ENCODE measurements at places on chromosomes 3 and 15.

DNA sequence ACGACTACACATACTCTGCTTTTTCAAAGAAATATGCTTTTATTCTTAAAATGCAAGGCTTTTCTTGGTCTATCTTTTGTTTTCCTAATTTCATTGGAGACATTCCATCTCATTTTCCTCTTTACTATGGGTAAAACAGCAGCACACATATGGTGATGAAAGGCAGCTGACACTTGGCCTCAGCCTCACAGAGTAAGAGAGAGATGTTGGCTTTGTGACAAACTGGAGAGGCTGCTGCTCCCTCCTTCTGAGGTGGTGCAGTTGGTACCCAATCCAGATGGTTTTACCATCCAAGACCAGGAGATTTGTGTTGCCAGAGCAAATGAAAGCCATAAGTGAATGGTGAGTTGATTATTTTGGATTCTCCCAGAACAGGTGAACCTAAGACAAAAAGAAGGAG, 13.2 kb upstream of the SLC2A2 start:
- no peak for DNase-seq

DNA sequence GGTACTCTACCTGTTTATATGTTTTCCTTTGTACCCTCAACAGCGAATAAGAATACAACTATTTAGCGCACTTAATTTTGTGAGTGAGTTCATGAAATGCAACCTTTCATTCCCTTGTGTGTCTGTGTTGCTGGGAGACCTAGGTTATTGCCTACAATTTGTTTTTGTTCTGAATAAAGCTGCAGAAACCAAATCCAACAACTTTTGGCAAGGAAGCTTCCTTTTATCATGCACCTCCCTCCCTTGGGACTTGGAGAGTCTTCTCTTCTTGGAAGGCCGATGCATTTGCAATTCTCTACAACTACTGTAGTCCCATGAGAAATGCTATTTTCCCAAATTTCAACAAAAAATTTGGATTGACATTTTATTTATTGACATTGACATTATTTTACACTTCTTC, 1002.4 kb upstream of the CADM2 start:
- no peak for DNase-seq

DNA sequence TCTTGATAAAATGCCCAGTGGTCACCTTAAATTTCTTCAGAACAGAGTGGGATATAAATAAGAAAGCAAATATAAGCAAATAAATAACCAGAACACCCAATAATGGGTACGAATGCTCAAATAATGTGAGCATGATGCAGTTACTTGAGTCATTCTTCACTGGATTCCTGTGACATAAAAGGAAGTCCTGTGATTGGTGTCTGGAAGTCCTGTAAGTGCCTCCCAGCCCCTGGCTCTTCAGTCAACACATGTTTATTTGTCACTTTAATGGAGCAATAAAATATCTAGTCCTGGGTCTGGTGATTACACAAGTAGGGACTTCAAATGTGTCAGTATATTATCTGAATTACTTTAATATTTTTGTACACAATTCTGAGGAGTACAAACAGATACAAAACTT, 30.4 kb downstream of the TMEM212 start:
- DNase-seq = no peak

DNA sequence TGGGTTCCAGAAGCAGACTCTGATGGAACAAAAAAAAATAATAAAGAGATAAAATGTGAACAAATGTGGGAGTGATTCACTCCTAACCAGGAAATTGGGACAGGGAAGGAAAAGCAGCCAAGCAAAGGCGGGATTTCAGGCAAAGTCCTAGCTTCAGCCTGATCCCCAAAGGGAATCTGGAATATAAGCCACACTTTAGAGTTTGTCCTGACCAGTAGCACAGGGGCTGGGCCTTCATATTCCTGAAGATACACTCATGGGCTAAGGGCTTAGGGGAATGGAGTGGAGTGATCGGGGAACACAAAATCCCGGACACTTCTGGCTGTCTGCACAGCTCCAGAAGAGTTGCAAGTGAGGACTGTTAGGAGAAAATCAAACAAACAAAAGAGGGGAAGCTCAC, 135.0 kb upstream of the COL8A1 start:
- no peak for DNase-seq

GRCh38 chr3:133849346-133849745, 43.7 kb downstream of the SRPRB start:
- DNase-seq = no peak

GRCh38 chr3:154040283-154040682, 80.9 kb upstream of the ARHGEF26 start:
- no peak for DNase-seq

DNA sequence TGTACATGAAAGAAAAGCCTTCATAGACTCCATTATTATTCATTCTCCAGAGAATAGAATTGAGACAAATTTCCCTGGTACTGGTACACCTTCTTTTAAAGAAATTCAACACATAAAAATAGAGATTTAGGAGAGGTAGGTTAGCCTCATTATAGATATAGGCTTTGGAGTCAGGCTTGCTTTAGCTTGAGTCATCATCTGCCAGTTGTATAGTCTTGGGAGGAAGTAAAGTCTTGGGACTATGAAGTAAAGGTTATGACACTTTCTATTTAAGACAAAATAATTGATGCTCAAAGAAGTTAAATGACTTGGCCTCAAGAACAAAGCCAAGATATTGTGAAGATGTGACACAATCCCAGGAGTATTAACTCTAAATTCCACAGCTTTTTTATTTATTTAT, 4.3 kb downstream of the HRG start:
- DNase-seq = no peak

GRCh38 chr3:195086885-195087284, 184.1 kb downstream of the XXYLT1 start:
- no peak for DNase-seq

GRCh38 chr3:9912294-9912935, 4.5 kb upstream of the IL17RC start:
- DNase-seq = no peak

- no peak for DNase-seq
Measured at GRCh38 chr3:37338500-37338899, 164.1 kb upstream of the LRRFIP2 start.

DNA sequence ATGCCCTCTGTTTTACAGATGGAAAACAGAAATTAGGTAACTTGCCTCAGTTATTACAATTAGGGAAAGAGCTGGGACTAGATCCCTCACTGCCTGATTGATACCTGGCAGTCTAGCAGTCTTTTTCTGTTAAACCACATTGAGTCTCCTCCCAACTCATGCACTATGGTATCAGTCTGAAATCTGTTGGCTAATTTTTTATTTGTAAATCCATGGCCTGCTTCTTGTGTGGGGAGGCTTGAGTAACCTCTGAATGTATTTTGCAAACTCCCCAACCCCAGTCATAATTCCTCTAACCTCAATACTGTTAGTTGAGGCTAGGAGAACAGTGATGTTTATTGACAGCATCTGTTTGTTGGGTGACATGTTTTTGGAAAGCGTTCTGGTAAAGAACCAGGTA, 35.9 kb downstream of the TMOD3 start:
- DNase-seq = no peak

GRCh38 chr3:112546216-112546759, 15.5 kb downstream of the ATG3 start:
- DNase-seq = no peak

DNA sequence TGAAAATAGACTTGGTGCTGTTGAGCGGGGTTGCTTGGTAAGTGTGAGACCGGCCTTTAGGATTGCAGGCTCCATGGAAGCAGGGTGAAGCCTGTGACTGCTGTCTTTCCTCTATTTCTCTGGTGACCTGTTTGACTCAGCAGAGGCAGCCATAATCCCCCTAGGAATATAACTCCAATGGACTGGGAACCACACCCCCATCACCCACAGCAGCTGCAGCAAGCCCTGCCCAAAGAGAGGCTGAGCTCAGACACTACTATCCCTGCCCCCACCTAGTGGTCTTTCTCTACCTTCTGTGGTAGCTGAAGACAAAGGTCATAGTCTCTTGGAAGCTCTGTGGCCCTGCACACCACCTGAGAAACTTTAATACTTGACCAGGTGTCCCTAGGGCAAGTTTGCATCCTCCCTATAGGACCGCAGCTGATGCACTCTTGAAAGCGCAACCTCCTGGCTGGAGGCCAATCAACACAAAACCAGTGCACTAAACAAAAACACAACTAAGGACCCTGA, 133.6 kb upstream of the MRPL3 start:
- DNase-seq = no peak

DNA sequence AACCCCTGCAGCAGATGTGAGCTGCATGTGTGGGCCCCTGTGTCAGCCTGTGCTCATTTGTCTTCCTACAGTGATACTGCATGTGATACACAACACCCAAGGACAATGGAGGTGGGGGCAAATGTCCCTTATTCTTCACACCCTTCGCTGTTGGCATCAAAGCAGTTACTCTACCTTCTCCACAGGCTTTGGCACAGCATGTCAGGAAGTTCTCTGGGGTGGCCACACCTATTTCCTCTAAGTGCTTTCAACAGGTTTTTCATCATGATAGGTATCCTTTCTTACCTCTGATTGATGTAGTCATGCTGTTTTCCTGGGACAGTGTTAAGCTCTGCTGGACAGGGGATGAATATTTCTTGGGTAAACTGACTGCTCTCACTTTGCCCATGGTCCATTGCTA, 29.5 kb downstream of the ZNF662 start:
- DNase-seq = no peak

GRCh38 chr15:20348900-20349773, 192.5 kb downstream of the GOLGA6L6 start:
- no peak for DNase-seq

DNA sequence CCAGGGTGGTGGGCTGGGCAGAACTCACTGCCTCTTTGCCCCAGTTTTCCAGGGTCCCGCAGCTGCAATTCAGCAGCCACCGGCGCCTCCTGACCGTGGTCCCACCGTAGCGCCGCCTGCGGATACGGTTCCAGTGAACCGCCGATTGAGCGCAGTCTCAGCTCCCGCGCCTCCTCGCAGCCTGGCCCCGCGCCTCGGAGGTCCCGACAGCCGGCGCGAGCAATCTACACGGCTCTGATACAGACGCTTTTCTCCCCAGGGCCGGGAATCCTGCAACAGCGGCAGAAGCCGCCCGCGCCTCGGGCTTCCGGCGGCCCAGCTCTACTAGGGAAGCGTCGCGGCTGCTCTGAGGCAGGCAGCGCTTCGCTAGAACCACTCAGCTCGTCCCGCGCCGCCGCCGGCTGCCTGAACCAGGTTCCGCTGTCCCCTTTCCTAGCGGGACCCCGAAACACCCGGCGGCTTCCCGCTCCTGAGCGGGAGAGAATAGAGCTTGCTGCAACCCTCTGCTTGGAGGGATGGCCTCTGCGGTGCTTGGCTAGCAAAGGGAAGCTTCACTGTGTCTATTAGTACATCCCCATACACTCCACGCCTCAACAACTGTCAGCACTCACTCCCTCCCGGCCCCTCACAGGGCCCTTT, 3.1 kb downstream of the FOXL2NB start:
- DNase-seq = no peak

DNA sequence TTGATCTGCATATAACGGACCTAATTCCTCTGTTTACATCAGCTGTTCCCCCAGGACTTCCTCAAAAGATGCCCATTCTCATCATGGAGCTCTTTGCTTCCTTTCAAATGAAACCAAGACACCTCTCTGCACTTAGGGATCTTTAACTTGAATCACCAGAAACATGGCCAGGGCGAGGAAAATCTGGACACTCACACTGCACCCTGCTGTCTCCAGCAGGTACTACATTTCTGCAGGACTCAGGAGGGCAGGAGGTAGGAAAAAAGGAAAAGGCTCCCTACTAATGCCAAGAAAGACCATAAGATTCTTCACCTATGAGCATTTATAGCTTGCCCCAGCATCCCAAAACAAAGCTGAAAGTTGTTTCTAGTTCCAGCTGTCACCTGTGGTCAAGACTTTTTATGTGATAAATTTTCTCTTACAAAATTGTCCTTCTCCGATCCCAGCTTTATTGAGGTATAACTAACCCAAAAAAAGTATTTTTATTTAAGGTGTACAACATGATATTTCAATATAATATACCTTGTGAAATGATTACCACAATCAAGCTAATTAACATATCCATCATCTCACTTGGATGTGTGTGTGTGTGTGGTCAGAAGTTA, 87.3 kb upstream of the C15orf61 start:
- DNase-seq = no peak

DNA sequence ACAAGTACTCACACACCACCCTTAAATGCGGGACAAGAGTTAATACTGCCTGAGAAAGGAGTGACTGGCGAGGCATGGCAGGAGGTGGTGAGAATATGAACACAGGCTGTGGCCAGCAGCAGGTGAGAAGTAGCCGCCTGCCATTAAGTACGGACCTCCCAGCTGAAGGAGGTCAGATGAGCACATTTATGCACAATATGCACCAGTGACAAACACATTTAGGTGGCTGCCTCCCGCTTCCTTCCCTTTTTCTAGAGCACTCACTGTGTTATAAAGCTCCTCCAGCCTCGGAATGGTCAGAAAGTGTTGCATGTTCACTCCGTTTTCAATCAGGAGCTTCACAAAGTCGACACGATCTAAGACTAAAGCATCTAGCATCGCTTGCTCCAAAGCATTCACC, 52.4 kb downstream of the TRPM1 start:
- no peak for DNase-seq

DNA sequence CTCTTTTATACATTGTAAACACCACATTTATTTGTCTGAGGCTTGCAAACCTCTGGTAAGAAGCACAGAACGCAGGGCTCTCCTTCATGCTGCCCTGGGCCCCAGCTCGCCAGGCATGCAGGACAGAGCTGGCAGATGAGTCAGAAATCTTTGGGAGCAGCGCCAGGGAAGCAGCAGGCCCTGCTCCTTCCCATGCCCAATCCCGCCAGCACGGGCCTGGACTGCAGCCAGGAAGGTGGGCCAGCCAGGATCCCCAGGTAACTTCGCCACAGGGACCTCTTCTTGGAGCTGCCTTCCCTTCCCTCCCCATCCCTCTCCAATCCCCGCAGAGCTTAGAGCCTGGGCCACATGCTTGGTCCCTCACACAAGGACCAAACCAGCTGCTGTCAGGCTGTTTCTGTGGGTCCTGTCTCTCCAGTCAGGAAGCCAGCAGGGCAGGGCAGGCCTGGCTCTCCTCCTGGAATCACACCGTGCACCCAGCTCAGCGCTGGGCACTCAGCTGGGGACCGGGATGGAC, 8.8 kb downstream of the STOML1 start:
- no peak for DNase-seq

- no peak for DNase-seq
Measured at GRCh38 chr3:196932600-196932999, 9.7 kb downstream of the NCBP2 start.

GRCh38 chr3:179668429-179668828, 15.6 kb downstream of the USP13 start:
- DNase-seq = no peak

- DNase-seq = no peak
Measured at GRCh38 chr15:66388043-66388363, 1.3 kb downstream of the MAP2K1 start.

DNA sequence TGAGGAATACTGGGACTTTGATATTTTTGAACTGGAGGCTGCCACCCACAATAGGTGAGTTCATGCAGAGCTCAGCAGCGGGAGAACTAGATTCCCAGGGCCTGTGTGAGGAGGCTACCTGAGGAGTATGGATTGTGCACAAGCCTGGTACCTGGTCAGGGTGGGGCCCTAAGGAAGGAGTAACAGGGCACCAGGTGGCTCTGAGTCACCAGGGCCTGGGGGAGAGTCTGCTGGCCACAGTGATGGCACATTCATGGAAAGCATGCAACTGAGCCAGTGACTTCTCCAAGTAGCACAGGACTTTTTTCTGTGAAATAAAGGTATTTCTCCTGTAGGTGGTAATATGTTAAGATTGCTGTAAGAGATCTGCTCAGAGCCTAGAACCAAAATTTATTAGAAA, 134.4 kb downstream of the PDE8A start:
- DNase-seq = no peak

Data from activated CD4-positive, alpha-beta T cell treated with anti-CD3 and anti-CD28 coated beads, Interleukin-2, amount 50 U/mL, for 24 hours (primary cell).